CD4-positive, alpha-beta T cell treated with Interferon alpha-2 for 1 hour (primary cell): ENCODE measurements at places on chromosomes 7 and 10.
A peak's percentile ranks its signal among the peaks of the same experiment; 100 is the strongest.

GRCh38 chr7:152572101-152572500, 103.8 kb downstream of the XRCC2 start:
- DNase-seq, result no peak

GRCh38 chr7:23494009-23494408, 23.7 kb upstream of the IGF2BP3 start:
- DNase-seq, result no peak

DNA sequence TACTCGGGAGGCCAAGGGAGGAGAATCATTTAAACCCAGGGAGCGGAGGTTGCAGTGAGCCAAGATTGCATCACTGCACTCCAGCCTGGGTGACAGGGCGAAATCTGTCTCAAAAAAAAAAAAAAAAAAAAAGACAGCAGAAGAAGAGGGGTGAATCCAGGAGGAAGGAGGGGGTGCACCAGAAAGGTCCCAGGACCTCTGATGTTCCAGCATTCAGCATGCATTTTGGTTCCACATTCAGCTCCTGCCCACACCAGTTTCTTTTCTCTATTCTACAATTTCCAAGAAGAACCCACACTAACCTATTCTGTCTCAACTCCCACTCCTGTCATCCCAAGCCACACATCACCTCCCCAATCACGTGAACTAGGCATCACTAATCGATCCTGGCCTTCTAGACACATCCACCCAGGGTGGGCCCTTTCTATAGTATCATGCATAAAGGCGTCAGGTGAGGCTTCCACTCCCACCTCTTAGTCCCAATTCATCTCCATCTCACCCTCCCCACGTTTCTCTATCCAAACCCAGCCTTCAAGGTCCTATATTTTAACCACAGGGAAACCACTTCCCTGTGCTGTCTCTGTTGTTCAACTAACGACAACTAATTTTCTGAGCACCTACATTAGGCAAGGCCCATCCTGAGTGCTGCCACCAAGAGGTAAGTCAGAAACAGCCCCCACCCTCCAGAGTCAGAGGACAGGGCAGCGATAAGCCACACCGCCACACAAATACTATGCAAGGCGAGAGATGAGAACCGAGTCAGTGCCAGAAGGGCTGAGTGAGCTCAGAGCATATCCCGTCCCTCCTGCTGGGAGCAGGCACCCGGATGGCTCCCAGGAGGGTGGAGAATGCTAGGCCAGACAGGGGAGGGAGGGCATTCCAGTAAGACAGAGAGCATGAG, 2.2 kb downstream of the ANXA11 start:
- peak; percentile 82 for DNase-seq

DNA sequence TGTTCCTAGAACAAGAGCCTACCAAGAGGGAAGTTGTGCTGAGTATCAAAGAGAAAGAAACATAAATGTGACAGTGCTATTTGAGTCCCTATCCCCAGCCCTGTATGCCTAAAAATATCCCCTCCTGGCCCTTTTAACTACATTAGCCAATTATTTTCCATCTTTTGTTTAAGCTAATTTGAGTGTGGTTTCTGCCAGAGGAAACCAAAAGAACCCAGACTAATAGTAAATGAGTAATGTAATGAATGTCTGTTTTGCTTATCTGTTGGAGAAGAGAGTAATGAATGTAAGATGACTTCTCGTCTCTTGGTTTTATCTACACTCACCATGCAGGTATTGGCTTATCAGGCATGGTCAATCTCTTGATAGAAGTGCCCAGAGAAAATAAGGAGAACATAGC, 134.4 kb upstream of the CDK1 start:
- DNase-seq, result no peak

DNA sequence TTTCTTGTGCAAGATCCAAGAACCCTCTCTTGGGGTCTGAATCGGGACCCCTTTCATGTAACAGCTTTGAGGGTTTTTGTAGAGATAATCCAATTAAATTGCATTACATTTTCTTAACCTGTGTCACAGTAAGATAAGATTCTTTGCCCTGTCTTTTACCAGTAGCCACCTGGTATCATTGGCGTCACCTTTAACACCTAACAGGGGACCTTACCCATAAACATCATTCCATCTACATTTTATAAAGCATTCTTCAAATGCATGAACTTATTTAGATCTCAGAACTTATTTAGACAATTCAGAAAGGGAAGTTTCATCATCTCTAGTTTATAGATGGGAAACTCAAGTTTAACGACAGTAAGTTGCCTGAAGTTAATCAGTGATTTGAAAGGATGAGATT, 106.4 kb upstream of the KLF6 start:
- no peak for DNase-seq

- no peak for DNase-seq
Measured at GRCh38 chr10:58281092-58281752, 12.3 kb downstream of the CISD1 start.

DNA sequence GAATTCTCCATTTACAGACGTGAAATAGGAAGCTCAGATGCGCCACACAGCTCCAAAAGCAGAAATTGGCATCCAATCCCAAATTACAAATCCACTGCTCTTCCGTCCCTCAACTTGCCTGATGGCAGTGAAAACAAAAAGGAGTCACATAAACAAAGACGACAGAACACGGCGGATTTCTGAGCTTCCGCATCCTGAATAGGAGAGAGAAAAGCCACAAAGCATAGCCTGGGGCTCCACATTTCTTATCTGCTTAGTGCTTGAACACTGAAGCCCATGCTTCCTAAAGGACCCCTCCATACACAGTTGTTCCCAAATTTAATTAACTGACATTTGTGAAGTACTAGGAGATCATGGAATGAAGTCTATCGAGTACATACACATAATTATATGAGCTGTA, 32.6 kb downstream of the BEND7 start:
- DNase-seq, result no peak

GRCh38 chr10:69504576-69505250, 53.4 kb downstream of the TSPAN15 start:
- no peak for DNase-seq

DNA sequence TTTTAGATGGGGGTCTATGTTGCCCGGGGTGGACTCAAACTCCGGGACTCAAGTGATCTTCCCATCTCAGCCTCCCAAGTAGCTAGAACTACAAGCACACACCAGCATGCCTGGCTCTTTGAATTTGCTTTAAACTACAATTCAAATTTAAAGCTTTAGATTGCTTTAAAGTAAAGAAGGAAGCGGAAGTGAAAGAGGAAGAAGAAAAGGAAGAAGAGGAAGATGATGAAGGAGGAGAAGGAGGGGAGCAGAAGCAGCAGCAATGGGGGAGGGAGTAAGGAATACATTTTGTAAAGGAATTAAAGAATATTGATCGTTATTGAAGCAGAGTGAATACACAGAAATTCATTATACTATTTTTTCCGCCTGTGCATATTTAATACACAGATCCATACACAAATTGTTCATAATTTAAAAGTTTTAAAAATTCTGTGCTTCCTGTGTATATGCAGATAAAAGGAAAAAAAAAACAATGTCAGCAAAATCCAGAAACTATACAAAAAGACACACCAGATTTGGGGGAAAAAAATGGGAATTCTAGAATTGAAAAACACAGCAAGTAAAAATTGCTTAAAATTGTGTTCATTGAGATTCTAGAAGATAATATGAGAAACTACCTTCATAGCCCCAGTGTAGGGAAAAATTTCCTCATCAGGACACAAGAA, 60.8 kb upstream of the KCNMA1 start:
- DNase-seq, result no peak

DNA sequence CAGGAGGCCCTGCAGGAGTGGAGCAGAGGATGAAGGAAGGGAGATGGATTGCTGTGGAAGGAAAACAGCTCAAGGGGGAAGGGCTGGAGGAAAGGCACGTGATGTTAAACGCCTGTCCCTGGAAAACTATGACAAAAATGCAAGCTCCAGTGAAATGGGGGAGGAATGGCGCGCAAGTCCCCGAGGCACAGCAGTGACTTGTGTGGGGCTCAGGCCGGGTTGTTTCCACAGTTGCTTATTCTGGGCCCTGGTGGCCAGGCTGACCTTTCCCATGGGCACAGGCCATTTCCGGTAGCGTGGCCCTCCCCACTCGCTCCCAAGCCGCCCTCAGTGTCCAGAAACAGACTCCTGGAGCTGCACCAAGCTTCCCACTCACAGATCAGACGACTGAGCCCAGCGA, 68.1 kb upstream of the PDGFA start:
- DNase-seq, result no peak

DNA sequence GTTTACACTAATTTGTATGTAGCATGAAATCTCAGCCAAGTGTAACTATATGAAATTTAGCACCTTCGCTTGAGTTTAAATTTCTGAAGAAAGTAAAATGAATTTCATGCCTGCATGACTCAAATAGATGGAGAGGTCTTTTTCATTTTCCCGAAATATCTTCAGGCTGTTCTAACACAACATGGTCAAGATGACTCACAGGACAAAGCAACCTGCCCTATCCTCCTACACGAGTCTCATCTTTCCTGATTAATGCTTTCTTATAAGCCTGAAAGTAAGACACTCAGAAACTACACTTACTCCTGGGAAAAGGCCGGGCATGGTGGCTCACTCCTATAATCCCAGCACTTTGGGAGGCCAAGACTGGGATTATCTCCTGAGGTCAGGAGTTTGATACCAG, 41.2 kb downstream of the CH25H start:
- DNase-seq, result no peak

DNA sequence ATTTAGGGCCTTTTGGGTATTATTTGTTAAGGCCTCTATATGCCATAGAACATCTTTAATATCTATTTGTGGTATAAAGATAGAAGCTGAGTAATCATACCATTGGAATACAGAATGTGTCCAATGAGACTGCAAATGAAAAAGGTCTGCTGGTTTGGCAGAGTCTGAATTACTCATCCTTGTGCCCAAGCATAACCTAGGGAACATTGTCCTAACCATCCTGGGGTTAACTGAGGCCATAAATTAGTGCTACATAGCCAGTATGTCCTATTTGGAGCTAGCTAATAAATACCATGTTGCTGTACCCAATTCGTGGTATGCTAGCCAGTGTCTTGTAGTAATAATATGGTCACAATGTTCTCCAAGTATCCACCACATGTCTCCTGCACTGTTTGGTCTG, 117.1 kb downstream of the ANKRD26 start:
- DNase-seq, result no peak

- no peak for DNase-seq
Measured at GRCh38 chr7:127667759-127668530, 16.0 kb downstream of the SND1 start.

- DNase-seq, result no peak
Measured at GRCh38 chr7:8205537-8205936, 56.4 kb downstream of the ICA1 start.

DNA sequence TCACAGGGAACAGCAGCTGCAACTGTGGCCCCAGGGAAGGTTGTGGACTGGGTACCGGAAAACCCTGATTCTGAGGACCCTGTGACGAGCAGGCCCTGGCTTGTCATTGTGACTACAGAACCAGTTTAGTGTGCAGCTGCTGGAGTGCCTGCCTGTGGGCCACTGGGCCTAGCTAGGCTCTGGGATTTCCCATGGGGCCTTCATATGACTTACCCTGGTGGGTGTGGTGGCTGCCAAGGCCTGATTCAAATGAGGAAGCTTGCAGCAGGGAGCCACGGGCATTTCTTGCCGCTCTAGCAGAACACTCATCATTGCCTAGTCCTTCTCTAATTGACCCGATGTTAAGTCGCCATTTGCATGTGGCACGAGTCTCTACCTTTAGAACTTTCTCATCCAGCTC, 14.7 kb upstream of the CAMK2G start:
- peak; percentile 23 for DNase-seq

GRCh38 chr10:62025134-62025794, 123.8 kb downstream of the ARID5B start:
- DNase-seq, result no peak

DNA sequence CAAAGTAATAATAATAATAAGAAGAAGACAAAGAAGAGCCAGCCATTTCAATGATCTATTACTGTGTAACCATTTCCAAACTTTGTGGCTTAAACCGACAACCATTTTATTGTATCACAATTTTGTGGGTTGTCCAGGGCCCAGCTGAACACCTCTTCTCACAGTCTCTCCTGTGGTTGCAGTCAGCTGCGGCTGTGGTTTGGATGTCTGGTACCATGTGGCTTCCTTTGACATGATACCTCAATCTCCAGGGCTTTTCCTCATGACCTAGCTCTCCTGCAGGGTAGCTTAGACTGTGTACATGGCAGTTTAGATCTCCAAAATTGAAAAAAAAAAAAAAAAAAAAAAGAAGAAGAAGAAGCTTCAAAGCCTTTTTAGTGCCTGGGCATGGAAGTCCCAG, 72.6 kb upstream of the NFKB2 start:
- peak; percentile 24 for DNase-seq

GRCh38 chr7:5231811-5232484, 41.9 kb downstream of the WIPI2 start:
- DNase-seq, result peak; percentile 33

DNA sequence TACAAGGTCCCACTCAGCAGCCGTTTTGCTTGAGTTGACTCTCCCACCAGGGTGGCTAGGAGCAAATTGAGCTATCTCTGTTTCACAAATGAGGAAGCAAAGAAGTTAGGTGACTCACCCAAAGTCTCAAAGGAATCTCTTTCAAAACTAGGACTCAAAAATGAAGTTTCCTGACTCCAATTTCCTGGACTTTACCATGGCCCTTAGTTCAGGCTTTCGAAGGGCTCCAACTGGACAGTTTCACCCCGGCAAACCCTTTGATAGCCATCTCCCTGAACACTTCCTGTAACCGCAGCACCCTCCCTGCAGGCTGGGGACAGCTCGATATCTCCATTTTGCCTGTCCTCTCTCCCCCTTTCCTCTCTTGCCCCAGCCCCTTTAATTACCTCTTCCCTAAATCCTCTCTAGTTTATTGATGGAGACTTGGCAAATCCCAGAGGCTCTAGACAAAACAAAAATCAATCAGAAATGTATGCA, 4.7 kb upstream of the AFAP1L2 start:
- DNase-seq, result no peak

DNA sequence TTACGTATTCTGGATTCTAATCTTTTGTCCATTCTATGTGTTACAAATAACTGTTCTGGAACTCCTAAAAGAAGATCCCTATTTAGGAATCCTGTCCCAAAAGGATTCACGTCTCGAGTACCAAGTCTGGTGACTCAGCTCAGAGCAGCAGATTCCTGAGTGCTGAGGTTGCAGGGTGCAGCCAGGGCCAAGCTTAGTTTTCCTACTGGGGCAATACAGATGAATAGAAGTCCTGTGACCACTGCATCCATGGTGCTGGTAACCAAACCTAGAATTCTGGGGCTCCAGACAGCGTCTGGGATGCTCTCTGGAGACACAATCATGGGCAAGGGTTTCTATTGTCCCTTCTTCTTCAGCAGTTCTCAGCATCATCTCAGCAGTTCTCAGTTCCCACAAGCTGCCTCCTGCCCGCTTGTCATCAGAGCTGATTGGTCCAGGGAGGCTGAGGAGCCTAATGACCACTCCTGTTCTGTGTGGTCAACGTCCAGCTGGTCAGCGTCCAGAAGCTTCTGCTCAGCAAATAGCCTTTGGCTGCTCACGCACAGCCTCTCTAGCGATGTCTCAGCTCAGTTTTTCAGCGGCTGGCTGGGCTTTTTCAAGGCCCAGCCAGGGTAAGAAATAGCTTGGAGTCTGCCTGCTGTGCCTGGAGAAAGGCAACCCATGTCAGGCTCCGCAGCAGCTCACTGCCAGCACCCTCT, 50.4 kb upstream of the C7orf33 start:
- DNase-seq, result no peak
